ENCODE measurements at places on chromosomes 2 and 18. TPM values are rescaled to one million over a fixed set of nuclear protein-coding genes. Genes with fewer than 3 reads are reported as not detected.

Gene APOB
- total RNA-seq = not detected

Gene TMEM169
- total RNA-seq = 2.7 TPM

Gene ZNF638
- total RNA-seq = 96.0 TPM

Gene SEPTIN2
- 202 TPM for total RNA-seq

Gene SNORC
- 1.6 TPM for total RNA-seq

Gene SERPINB12
- not detected for total RNA-seq

Gene FTCDNL1
- total RNA-seq = 1.2 TPM

Gene MEP1B
- 0.11 TPM for total RNA-seq

Gene ATF2
- 62.8 TPM for total RNA-seq

Gene UGT1A10
- not detected for total RNA-seq

Gene KIDINS220
- total RNA-seq = 31.3 TPM

Gene DNER
- not detected for total RNA-seq

Gene PLCD4
- total RNA-seq = 0.30 TPM

Gene RTP5
- total RNA-seq = 0.07 TPM

Gene INSIG2
- total RNA-seq = 20.8 TPM

Gene ALS2
- total RNA-seq = 8.4 TPM

Gene ALLC
- not detected for total RNA-seq

Gene SLC66A2
- total RNA-seq = 34.9 TPM

Gene MYO5B
- total RNA-seq = 0.02 TPM
